ENCODE measurements at places on chromosomes 4 and X.

DNA sequence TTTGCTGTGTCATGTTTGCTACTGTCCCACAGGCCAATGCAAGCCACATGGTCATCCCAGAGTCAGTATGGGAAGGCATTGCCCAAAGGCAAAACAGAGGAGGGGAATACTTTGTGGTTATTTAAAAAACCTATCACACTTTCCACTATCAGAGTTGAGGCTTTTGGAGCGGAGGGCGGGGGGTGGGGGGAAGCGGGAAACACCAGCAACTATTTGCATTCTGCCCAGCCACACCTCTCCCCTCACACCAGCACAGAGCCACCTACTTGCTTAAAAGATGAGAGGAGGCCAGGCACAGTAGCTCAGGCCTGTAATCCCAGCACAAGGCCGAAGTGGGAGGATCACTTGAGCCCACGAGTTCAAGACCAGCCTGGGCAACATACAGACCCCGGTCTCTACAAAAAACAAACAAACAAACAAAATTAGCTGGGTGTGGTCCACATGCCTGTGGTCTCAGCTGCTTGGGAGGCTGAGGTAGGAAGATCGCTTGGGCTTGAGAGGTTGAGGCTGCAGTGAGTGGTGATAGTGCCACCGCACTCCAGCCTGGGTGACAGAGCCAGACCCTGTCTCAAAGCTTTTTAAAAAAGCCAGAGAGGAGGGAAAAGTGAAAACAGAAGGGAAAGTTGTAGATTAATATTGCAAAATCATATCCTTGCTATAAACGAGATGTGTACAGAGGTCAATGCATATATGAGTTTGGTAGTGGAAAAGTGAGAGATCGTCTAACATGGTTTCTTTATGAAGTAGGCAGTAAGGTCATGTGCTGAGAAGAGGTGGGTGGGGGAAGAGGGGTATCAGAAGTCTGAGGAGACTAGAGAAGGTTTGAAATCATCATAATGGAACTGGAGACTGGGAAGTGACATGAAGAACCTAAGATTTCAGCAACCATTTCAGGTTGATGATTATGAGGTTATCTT, 1.9 kb upstream of the CHST7 start:
- DNase-seq = no peak

DNA sequence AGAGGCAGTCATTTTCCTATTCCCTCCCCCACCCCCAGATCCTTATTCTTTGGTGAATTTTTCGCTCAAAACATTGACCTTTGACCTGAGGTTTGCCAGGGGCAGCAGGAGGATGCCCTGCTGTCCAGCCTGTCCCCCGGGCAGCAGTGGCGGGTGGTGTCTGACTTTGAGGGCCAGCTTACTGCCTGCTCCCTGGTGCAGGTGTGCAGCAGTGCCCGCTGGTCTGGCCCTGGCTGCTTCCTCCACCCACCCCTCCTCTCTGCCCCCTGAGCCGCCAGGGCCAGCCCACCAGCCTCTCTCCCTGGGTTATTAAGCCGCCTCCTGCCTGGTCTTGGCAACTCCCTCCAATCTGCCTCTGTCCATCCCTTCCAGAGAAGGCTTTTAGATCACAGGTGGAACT, 40.8 kb upstream of the GRPEL1 start:
- DNase-seq = no peak

DNA sequence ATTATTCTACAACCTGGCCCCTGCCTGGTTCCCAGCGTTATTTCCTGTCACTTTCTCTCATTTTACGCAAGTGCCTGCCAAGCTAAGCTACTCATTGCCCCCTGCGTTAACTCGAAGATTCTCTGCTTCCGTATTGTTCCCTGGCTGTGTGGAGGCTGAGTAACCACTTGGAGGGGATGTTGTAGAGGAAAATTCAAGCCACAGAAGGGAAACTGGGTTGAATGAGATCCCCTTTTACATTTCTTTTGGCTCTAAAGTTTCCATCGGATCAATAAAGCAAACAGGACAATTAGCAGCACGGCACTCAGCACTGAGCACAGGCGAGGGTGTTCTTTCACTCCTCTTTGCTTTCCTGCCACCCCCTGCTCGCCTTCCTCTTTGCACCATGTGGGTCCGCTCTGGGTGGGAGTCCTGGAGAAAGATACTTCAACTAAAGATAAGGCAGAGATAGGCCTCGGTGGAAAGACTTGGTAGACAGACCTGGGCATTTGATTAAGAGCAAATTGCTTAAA, 4.2 kb upstream of the TMSB4X start:
- DNase-seq = peak; percentile 28

DNA sequence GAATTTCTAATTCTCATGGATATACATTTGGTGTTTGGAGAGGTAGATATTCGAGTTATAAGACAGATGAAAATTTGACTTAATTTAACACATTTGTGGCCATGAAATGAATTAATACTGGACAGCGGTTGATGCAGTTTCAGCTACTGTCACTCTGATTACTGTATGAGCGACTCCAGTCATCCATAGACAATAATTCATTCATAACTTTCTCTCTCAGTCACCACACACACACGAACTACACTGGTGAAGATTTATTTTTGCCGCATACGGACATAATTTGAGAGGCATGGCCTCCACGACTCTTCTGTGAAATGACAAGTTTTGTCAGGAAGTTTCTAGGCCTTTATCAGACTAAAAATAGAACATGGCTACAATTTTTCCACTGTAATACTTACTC, 177.0 kb downstream of the TENM3 start:
- no peak for DNase-seq

DNA sequence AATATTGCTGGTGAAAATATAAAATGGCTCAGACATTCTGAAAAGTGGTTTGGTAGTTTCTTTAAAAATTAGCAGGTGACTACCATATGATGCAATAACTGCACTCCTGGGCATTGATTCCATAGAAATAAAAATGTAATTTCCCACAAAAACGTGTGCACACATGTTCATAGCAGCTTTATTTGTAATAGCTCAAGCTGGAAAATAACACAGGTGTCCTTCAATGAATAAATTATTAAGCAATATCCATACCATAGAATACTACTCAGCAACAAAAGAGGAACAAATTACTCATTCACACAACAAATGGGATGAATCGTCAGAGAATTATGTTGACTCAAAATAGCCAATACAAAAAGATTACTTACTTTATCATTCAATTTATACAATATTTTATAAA, 893.7 kb upstream of the SLIT2 start:
- no peak for DNase-seq

- DNase-seq = no peak
These were observed 210.1 kb downstream of the FBXW7 start for GRCh38 chr4:152325831-152326230.

- no peak for DNase-seq
These were observed 162.9 kb downstream of the LRBA start for GRCh38 chr4:150852216-150852615.

DNA sequence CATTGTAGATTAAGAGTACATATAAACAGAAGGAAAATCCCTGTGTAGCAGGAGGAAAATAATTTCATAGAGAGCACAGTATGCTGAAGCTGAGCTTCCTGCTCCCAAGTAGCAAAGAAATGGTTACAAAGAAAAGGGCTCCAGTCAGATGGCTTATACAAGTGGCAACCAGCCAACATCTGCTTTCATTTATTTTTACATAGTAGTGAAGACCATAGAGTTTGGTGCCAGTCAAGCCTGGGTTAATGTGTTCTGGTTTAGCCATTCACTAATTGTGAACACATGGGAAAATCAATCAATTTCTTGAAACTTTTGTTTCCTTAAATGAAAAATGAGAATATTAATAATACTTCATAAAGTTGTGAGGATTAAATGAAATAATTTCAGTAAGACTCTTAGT, 111.3 kb upstream of the ELOVL6 start:
- no peak for DNase-seq

- DNase-seq = no peak
These were observed 56.8 kb downstream of the LGI2 start for GRCh38 chr4:24973747-24974601.

DNA sequence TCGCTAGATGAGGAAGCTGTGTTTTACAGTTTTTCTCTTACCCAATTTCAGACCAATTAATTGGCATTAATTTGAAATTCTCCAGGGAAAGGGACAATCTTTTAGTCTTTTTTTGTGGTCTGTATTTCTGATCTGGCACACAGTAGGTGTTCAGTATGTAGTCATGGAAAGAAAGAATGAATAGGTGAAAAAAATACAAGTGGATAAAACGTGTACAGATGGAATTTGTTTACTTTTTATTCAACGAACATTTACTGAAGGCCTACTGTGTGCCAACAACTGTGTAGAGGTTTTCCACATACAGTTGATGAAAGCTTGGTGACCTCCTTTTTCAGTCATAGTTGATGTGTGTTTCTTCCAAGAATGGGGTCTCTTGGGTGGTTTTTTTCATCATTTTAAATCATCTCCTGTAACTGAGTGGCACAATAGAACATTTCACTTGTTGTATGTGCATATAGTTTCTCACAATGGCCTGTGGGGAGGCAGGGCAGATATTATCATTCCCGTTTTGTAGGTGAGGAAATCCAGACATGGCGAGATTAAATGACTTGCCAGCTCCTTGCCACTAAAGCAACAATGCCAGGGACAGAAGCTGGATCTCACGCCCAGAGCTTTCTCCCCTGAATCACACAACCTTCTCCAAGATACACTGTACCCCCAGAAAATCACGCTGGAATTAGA, 102.4 kb downstream of the CEP135 start:
- no peak for DNase-seq

DNA sequence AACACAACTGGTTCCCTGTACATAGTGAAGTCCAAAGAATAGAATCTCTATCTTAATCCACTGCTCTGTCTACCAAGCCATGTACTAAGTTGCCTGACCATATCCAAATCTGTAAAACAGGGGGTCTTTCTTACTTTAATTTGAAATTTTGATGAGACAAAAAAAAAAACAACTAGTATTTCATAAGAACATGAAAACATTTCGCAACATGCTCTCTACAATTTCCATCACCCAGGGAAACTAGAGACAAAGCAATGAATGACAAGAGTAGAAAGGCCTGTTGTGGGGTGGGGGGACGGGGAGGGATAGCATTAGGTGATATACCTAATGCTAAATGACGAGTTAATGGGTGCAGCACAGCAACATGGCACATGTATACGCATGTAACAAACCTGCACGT, 279.9 kb downstream of the PPP3CA start:
- no peak for DNase-seq
